ENCODE measurements at places on chromosomes 1 and 21.

DNA sequence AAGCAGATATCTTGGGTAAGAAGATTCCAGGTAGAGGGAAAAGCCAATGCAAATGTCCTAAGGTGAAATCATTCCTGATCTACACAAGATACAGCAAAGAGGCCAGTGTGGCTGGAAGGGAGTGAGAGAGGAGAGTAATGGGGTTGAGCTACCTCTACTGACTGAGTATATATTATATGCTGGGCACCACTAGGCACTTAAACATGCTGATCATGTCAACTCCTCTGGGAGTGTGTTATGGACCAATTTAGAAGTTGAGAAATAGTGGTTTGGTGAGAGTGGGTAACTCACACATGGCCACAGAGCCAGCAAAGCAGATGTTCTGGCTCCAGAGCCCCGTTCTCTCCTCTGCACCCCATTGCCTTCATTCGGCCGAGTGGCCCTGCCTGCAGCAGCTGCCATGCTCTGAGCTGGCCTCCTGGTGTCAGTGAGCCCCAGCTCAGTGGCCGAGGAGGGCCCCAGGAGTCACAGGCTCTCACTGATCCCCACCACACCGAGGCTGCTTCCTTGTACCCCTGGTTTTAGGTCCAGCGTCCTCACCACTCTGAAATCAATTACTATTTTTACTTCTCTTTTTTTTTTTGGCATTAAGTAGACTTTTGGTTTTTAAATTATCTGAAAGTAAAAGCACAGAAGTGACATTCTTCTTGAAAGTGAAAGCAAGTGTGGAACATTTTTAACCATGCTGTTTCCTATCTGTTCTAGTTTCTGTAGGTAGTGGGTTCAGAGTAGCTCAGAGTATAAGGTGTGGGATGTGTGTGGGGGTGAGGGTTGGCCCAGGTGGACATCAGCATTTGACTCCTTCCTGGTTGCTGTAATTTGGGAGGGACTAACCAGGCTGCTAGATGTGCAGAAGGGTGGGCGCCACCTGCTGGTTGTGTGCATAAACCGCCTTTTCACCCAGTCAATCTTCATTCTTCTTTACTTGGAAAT, 45.8 kb upstream of the CRNN start:
- peak; percentile 39 for DNase-seq

GRCh38 chr1:89843273-89844130, 22.7 kb downstream of the LRRC8D start:
- peak; percentile 57 for DNase-seq

- no peak for DNase-seq
Observed at GRCh38 chr21:32197896-32198295, 81.0 kb downstream of the MIS18A start.

GRCh38 chr1:237879195-237879594, 11.5 kb downstream of the ZP4 start:
- peak; percentile 70 for DNase-seq

DNA sequence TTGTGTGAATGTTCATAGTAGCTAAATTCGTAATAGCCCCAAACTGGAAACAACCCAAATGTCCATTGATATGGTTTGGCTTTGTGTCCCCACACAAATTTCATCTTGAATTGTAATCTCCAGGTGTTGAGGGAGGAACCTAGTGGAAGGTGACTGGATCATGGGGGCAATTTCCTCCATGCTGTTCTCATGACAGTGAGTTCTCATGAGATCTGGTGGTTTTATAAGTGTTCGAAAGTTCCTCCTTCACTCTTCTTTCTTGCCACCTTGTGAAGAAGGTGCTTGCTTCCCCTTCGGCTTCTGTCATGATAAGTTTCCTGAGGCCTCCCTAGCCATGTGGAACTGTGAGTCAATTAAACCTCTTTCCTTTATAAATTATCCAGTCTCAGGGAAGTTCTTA, 11.3 kb downstream of the UBE2G2 start:
- no peak for DNase-seq

DNA sequence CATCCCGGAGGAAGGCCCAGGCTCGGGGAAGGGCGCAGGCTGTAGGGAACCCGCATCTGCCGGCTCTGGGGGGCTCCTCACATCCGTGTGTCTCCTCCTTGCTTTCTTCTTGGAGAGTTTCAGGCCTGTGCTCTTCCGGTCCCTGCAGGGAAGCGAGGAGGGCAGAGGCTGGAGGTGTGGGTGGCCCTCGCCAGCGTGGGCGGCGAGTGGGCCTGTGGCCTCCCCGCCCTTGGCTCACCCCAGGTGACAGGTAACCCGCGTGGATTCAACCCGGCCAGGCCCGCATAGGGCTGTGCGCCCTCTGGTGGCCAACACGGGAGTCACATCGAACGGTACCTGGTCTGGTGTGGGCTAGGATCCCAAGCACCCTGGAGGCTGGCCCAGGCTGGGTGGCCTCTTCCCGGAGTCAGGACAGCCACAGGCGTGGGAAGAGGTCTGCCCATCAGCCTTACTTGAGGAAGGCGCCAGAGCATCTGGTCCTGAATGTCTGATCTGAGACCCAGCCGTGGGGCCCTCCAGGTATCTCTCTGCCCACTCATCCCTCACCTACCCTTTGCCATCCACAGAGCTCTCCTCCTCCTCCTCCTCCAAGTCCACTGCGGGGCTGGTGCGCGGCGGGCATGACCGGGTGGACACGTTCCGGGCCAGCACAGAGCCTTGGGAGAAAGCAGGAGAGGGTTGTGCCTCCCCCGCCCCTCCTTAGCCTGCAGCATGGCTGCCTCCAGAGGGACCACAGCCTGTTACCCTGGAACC, 9.6 kb upstream of the TNFRSF25 start:
- no peak for DNase-seq

GRCh38 chr1:218846181-218846580, 327.5 kb upstream of the LYPLAL1 start:
- DNase-seq, result no peak

GRCh38 chr21:39060485-39061083, 122.7 kb downstream of the PSMG1 start:
- DNase-seq, result no peak

DNA sequence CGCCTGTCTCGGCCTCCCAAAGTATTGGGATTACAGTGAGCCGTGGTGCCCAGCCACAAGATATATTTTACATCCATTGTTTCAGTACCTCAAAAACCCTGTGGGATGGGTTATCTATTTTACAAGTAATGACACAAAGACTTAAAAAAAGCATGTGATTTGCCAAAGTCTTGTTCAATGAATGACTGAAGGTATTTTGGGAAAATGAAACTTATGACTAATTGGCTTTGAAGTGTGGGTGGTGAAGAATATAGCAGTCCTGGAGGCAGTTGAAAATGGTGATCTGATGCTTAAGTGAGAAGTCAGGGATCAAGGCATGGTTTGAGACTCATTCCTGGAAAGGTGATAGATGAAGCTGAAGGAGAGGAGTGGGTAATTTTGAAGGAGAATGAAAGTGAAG, 3.0 kb downstream of the SWT1 start:
- DNase-seq, result no peak

- DNase-seq, result no peak
Observed at GRCh38 chr1:4627353-4627752, 27.1 kb upstream of the AJAP1 start.

DNA sequence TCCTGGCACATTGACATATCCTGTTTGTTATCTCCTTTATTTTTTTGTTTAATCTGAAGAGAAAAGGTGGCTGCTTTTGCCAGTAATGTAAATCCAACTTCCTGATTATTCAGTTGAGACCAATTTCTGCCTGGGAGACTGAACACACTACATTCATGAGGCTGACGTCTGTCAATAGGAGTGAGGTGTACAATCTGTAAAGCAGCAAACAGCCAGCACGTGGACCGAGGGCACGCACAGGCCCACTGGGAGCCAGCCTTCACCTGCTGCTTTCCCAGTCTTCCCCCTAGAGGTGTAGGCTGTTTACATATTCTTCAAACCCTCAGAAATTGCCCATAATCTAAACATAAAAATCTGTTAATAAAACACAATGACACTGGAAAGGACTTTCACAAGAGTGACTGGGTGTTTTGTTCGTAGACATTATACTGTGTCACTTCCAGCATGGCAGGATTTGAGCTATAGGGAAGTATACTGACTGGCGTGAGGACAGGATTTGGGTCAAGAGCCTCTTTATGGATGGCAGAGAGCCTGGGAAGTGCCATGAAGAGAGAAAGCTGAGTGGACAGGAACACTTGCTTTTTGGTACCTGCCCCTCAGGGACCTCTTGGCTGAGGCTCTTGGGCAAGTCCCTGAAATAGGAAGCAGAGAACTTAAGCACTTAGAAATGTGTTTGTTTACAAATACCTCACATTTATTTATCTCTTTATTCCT, 552.9 kb upstream of the CAMK1G start:
- DNase-seq, result no peak

DNA sequence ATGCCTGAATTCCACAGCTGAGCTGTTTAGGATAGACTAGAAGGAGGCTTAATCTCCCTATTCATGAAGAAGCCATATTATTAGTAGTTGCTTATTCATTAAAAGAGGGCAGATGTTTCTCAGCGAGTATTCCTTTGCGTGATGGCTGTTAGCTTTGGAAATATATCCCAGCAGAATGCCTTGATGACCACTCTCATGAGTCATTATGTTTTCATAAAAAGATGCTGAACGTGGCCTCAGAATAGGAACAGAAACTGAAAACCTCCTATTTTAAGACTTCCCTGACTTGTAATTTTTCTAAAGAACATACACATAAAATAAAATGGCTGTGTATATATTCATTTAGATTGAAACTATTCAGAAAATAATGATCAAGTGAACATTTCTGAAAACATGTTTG, 9.6 kb upstream of the PLA2G4A start:
- peak; percentile 68 for DNase-seq

DNA sequence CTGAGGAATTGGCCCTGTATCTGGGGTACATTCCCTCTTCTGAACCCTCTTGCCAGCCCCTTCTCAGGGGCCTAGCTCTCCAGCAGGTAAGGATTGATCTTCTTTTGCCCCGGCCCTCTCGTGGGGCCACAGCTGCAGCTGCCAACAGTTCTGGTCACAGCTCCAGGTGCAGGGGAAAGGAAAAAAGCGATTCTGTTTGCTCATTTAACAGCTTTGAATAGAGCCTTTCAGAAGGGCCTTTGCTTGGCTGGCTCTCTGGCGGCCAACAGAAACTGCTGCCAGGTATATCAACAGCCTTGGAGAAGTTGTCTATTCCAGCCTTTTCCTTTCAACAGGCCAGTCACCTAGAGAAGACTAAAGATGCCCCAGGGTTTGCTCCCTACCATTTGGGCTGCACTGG, 16.1 kb upstream of the FMOD start:
- DNase-seq, result no peak

GRCh38 chr1:22697980-22698379, 12.7 kb upstream of the EPHB2 start:
- DNase-seq, result no peak

GRCh38 chr1:6601923-6602668, 573 bp downstream of the KLHL21 start:
- no peak for DNase-seq

DNA sequence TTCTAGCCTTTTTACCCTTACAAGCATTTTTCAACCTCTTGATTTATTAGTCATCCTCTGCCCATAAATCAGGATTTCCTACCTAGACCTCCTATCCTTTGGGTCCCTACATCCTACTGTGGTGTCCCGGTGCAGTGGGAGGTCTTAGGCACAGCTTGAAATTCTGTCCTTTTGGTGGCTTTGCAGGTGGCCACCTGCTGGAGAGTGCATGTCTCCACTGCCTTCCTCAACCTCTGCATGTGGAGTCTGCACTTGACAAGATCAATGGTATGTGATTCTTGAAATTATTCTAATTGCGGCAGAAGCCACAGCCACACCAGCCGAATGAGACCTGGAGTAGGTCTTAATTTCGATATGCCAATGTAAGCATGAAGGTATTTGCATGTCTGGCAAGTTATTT, 11.4 kb upstream of the KCNA3 start:
- no peak for DNase-seq

DNA sequence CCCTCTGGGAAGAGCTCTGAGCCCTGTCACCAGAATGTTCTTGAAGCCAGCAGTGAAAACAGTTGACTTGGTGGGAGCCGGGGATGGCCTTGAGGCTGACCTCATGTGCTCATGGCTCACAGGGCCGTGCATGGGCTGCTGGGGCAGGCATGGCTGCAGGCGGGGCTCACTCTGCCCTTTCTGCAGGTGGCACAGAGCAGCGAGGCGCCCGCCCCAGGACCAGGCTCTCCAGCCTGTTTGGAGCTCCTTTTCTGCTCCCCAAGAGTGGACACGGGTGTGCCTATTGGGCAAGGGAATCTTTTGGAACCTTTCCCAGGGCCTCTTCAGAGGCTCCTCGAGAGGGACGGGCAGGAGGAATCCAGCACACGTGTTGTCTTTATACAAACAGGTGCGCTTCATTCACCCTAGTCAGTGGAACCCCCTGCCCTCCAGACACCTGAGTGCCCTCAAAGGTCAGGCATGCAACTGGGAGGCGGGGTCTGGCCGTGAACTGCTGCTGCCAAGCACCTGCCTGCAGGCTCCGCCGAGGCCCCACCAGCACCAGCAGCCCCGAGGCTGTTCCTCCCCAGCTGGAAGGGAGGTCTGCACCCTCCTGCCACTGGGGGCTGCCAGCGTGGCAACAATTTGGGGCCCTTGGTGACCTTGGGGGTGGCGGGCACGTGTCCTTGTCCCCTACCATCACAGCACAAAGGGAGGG, 2.6 kb upstream of the TTC34 start:
- DNase-seq, result no peak

- no peak for DNase-seq
Observed at GRCh38 chr1:206803221-206803730, 31.0 kb upstream of the IL10 start.

- DNase-seq, result no peak
Observed at GRCh38 chr1:41641941-41642527, 157.6 kb upstream of the EDN2 start.

GRCh38 chr21:32534113-32534512, 51.2 kb downstream of the TCP10L start:
- no peak for DNase-seq

DNA sequence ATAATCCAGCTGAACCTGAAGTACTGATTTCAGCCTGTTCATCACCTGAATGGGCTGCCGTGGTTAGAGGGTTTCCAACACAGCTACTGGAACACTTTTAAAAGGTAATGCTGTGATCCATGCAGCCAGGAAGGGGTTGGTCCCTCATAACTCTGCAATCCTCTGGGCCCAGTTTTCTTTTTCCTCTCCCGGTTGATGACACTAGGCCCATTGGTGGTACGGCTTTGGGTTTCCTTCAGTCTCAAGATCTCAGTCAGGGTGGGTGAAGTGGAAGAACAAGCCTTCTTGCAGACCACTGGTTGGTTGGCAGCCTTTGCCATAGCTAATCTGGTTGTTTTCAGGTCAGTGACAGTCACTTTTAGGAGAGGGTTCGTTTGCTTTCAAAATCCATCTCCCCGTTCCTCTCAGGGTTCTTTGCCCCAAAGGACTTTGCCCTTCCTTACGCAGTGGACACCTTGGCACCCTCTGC, 502 bp upstream of the SLC35A3 start:
- DNase-seq, result peak; percentile 7

DNA sequence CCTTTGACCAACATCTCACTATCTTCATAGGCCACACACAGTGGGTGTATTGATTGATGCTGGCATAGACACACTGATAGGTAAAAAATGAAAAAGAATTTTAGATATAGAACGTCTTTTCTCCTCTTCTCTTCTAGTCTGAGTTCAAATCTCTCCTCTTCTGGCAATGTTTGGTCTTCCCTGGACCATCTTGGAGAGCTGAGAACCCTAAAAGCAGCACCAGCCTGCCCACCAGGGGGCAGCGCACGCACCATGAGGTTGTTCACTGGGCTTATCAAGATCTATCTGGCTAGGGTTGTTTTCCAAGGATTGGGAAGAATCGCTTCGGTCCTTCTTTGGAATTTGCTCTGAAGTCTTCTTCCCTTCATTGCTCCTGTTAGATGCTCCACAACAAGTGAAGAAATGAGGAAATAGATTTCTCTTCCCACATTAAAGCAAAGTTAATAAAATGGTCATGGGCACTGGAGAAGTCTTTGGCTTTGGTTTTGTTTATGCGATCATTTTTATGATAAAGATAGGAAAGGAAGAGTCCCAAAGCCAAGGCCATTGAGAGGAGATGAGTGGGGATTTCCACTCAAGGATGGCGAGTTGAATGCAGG, 104.0 kb upstream of the OLIG2 start:
- DNase-seq, result no peak

Measured in fibroblast of skin of right quadriceps (primary cell).